Stimulated activated CD8-positive, alpha-beta memory T cell treated with anti-CD3 and anti-CD28 coated beads, Interleukin-7, amount 100 ng/mL, for 1 hour (primary cell): ENCODE measurements at places on chromosomes 2 and 18.

GRCh38 chr18:60157810-60158209 is 214.8 kb downstream of the MC4R start:
- no peak for DNase-seq

- DNase-seq: no peak
Measured at GRCh38 chr2:135299658-135300244, 231.3 kb downstream of the ZRANB3 start.

DNA sequence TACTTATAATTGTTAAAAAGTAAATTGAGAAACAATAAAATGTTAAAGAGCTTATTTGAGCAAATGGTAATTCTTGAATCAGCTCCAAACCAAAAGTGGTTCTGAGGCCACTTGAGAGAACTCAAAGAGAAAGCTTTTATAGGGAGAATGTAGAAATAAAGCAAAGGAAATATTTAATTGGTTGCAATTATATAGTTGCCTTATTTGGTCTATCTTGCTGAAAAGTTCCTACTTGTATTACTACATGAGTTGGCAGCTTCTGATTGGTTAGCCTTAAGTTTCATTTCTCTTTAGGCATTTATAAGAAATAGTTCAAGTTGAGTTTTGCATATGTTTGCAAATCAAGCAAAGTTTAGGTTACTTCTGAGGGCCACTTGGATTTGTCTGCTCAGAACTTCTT is 38.1 kb downstream of the SCN2A start:
- no peak for DNase-seq

GRCh38 chr2:89837962-89838625 is 1146.6 kb downstream of the RPIA start:
- no peak for DNase-seq

DNA sequence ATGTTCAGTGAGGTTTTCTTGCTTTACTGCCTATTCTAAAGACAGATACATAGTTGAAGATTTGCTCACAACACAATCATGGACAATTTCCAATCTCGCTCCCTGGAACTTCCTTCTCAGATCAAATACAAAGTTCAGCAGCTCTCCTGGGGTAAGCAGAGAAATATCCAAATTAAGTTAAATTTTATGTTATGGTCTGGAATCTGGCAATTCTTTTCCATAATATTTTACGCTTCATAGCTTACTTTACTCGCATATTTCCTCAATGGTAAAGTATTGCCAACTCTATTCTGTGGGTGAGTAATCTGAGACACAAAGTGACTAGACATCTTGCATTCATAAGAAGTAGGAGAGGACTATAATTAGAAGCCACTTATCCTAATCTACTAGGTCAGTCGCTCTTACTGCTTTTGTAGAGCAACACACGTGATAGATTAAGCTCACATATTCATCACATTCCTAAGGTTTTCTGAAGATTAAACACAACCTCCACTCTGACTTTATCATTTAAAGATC is 529.4 kb downstream of the CCDC85A start:
- DNase-seq: no peak

DNA sequence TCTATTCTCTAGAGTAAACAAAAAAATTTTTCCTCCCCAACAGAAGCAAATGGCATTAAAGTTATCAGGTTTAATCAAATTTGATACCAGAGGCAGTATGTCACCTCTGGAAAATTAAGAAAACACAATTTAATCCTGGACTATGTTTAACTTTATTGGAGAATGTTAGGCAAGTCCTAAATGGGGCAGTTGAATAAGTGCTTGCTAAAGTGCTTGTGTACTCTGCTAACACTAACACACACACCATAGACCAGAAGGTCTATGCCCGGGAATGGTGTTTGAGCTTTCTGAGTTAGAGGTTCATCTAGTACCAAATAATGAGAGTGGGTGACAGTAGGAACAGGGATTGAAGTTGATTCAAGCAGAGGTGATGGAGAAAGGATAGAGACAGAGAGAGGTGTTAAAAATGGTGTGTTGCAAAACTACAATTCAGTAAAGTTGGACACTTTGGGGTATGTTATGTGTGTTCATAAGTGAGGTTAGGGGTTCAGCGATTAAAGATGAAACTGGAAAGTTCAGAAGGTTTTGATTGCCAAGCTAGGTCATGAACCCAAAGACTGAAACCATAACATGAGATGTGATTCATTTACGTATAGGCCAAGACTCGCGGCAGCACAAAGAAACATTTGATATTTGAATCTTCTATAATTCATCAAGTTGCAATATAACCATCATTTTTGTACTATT is 40.5 kb upstream of the PEX13 start:
- DNase-seq: no peak
